ENCODE measurements at places on chromosomes 12 and 14.

DNA sequence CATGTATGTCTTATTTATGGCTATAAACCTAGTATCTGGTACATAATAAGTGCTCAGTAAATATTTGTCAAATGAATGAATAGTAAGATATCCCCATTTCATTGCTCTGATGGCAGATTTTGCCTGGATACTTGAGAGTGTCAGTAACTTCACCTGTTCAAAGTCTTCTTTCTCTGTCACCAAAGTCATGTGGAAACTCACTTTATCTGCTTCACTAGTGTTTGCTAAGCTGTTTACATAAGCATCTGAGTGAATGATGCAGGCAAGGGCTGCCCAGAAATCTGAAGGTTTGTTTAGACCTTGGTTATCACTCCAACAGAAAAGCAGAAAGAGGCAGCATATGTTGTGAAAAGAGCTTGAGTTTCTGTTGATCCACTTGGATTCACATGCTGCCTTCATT lies 4.3 kb downstream of the OR4E1 start:
- DNase-seq, result no peak

GRCh38 chr12:9109213-9109522 lies 6.6 kb downstream of the A2M start:
- DNase-seq, result no peak

GRCh38 chr14:100772607-100773165 lies 46.0 kb downstream of the DLK1 start:
- DNase-seq, result no peak

- DNase-seq, result no peak
Measured at GRCh38 chr14:105912641-105913180, 386.3 kb downstream of the TMEM121 start.

DNA sequence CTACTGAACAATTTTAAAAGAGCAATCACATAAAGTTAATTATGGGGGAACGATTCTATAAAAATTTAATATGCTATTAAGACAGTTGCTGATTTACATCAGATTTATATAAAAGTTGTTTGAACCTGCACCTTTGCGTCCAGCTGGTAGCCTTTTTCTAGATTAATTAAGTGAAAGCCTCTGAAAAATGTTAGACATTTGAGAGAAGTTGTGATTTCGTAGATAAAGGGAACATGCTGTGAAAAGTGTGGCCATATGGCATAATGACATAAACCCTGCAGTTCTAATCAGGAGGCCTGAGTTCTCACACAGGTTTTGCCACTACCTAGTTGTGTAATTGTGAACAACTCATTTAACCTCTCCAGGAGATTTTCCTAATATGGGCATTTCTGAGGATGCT lies 187.2 kb downstream of the TMTC2 start:
- DNase-seq, result peak; percentile 13

GRCh38 chr12:88057994-88058718 lies 29.0 kb upstream of the C12orf50 start:
- DNase-seq, result no peak

DNA sequence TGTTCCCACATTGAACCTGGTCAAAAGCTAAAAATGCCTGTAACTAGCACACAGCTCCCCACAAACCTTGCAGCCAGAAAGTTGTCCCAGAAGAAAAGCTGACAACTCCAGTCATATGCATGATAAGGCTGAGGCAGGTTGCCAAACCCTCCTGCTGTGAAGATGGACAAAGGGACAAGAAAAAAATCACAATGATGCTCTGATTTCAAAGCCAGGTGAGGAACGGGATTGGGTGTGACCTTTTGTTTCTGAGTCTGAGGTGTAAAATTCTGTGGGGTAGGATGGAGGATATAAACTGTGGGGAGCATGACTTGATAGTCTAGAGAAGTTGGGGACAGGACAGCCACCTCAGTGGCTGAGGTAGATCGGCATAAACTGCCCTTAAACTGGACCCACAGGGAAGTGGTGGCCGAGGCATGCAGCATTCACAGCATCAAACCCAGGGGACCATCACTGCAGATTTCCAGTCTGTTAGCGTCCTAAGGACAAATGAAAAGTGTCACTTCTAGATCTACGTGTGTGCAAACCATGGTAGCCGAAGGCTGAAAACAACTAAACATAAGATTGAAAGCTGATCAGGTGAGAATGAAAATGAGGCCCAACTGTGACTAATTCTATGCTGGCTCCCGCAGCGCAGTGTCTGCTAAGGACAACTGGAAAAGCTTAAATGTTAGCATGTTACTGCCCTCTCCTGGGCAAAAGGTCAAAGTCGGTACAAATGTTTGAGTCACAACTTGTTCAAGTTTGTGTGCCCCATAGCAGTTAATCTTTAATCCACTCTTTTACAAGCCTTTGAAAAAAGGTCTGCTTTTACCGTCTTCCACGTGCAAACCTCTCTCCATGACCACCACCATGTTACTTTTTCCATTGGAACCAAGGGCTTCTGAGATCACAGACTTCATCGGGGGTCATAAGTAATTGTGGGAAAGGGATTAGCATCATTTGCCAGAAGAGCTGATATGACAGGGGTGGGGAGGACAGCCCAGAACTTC lies 39.8 kb downstream of the GRIN2B start:
- DNase-seq, result peak; percentile 26

- DNase-seq, result no peak
Measured at GRCh38 chr14:105748204-105748578, 221.8 kb downstream of the TMEM121 start.

GRCh38 chr14:88748288-88748687 lies 44.5 kb downstream of the EML5 start:
- DNase-seq, result no peak

- DNase-seq, result no peak
Measured at GRCh38 chr12:12722435-12723148, 5.4 kb downstream of the CDKN1B start.

GRCh38 chr12:98224584-98225221 lies 290.7 kb upstream of the TMPO start:
- DNase-seq, result no peak

- no peak for DNase-seq
Measured at GRCh38 chr12:41635626-41636364, 447.7 kb downstream of the PDZRN4 start.

- DNase-seq, result peak; percentile 75
Measured at GRCh38 chr12:1117970-1118563, 127.0 kb downstream of the ERC1 start.

DNA sequence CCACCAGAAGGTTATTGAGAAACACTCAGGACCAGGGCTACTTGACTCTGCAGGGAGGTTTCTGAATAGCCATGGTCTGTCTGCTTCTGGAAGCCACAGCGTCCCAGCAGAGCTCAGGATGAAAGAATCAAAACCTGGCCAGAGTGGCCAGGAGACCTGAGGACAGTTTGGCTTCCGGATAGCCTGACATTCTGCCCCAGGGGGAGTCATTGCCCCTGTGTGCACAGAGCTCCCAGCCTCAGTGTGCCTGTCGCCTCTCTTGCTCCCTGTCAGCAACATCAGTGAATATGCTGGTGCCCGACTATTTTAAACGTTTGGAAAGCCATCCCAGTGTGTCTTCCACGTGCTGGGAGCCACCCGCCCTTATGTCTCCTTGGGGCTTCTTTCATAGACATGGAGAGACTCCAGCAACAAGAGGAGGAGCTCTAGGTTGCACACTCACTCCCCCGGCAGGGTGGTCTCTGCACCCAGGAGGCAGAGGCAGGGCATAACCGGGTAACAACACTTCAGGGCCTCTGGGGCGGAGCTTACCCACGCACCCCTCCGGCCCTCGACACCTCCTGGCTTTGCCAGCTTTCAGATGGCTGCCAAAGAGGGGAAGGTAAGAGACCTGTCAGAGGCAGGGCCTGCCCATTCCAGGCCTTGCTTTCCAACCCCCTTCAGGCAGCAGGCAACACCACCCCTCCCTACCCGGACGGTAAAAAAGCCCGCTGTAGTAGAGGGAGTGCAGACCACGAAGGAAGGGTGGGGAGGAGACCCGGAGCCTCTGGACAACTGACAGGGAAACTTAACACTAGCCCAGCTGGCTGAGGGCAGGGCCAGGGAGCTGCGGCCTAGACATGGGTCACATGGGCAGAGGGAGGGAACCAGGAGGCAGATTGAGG lies 19.0 kb upstream of the SLC6A12 start:
- DNase-seq, result peak; percentile 30

- DNase-seq, result no peak
Measured at GRCh38 chr14:88346048-88346639, 23.1 kb upstream of the KCNK10 start.

GRCh38 chr12:123017753-123018152 lies 37.3 kb downstream of the ARL6IP4 start:
- DNase-seq, result no peak

DNA sequence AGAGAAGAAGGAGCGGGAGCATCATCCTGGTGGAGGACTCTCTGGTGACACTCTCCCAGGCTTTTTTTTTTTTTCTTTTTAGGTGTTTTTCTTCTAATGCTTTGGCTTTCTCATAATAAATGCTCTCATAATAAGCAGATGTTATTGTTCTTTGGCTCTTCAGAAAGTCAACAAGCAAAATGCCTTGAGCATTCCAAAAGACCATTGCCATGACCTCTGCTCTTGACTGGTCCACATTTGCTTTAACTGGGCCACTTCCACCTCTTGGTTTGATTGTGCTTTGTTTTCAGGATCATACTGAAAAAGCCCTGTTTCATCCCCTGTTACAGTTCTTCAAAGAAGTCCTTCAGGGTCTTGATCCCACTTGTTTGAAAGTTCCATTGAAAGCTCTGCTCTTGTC lies 36.9 kb downstream of the CRACR2A start:
- no peak for DNase-seq

DNA sequence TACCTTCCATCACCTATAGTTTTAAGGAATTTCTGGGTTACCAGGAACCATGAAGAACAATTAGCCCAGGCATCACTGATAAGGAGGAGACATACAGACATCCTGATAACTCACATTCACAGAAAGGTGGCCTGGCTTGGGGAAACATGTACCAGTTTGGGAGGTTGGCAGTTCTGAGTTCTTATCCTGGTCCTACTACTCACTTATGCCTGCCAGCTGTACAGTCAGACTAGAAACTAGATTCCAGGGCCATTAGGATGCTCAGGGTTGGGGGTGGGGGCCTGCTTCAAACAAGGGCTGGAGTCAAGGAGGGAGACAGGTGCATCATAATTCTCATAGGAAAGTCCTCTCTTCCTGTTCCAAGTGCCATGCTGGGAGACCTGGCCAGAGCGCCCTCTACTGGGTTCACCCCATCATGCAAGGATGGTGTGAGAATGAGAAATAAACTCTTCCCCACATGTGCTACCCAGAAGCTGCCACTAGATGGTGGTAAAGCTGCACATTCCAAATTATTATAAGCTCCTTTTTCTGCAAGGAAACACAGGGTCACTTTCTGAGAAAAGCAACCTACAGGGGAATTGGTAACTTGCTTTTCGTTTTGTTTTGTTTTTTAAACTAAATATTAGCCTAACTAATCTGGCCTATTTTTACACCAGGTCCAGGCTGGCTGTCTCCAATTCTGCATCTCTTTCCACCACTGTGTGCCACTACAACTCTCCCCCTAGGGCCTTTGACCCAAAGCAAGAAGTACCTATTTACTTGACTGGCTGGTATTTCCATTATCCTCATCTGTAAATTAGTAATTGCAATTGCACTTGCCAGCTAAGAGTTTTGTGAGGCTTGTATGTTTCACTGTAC lies 14.5 kb downstream of the OAS2 start:
- peak; percentile 55 for DNase-seq

GRCh38 chr12:29155079-29155478 lies 6.0 kb downstream of the FAR2 start:
- peak; percentile 29 for DNase-seq

GRCh38 chr14:30872602-30873001 lies 1.8 kb upstream of the COCH start:
- no peak for DNase-seq

- DNase-seq, result no peak
Measured at GRCh38 chr12:89289720-89290119, 62.6 kb downstream of the DUSP6 start.

DNA sequence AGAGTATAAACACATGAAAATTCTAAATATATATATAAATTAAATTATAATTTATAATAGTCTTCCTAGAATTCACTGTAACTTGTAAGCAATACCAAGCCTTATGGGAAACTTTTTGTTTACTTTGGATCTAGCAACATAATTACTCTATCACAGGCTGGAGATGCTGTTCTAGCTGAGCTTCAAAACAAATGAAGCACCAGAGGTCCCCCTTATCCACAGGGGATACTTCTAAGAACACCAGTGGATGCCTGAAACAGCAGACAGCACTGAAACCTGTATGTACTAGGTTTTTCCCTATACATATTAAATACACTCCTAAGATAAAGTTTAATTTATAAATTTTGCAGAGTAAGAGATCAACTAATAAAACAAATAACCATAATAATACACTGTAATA lies 96.6 kb downstream of the CDK17 start:
- no peak for DNase-seq

GRCh38 chr12:52629281-52630007 lies 11.1 kb upstream of the KRT73 start:
- no peak for DNase-seq

DNA sequence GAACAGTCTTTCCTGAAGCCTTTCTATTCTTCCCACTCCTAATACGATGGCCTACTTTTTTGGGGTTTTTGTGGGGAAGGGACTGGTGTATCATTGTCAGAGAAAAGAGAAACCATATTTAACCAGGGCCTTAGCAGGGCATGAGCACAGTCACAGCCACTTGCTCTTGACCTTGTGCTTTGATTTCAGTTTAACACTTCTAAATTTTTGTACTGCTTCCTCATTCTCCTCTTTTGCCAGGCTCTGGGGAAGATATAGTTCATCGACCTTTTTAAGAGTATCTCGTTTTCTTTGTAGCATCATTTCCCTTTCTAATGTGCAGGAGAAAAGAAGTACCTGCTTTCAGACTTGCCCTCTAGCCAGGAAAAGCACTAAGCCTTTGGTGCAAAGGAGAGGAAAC lies 2.2 kb downstream of the ZBTB1 start:
- DNase-seq, result no peak

DNA sequence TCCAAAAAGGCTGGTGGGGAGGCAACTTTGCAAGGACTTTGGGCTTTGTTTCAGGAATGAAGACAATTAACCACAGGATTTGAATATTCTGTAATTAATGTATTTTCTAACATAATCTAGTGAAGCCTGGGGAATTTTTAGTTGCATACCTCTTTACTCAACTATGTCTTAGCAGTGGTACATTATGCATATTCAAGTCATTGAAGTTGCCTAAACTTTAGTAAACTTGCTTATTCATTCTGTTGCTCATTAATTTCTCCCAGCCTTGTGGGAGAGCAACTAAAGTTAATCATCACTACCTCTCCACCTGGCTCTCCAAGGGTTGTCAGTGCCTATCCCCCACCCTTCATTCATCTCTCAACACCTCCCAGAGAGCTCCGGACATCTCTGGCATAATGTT lies 54.2 kb downstream of the IFNG-AS1 start:
- no peak for DNase-seq

GRCh38 chr14:68176687-68177086 lies 357.1 kb downstream of the RAD51B start:
- DNase-seq, result no peak

- DNase-seq, result no peak
Measured at GRCh38 chr12:3473171-3473570, 17.8 kb upstream of the PRMT8 start.

GRCh38 chr12:6635856-6636531 lies at the start of gene LPAR5:
Gene LPAR5 (minus strand): TSS chr12:6635959. CDS start chr12:6621248, 14,711 bp downstream.
- no peak for DNase-seq

- DNase-seq, result no peak
Measured at GRCh38 chr14:98293576-98293975, 978.4 kb downstream of the BCL11B start.
